ENCODE measurements at places on chromosomes 16 and 17.

DNA sequence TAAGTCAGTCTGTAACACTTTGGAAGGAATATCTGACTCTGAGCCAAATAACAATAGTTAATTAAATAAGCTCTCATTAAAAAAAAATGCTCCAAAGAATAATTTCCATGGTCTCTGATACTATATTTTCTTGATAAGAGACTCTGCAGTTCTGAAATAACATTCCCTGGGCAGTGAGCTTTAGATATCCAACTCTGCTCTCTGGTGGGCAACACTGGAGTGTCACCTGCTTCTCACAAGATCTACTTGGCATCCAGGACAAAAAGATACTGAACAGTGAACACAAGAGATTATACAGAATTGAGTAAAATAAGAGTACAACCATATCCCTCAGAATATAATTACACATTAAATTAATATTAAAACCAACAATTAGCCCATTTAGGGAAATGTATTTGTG lies 13.7 kb downstream of the BLMH start:
- DNase-seq: peak; percentile 3

DNA sequence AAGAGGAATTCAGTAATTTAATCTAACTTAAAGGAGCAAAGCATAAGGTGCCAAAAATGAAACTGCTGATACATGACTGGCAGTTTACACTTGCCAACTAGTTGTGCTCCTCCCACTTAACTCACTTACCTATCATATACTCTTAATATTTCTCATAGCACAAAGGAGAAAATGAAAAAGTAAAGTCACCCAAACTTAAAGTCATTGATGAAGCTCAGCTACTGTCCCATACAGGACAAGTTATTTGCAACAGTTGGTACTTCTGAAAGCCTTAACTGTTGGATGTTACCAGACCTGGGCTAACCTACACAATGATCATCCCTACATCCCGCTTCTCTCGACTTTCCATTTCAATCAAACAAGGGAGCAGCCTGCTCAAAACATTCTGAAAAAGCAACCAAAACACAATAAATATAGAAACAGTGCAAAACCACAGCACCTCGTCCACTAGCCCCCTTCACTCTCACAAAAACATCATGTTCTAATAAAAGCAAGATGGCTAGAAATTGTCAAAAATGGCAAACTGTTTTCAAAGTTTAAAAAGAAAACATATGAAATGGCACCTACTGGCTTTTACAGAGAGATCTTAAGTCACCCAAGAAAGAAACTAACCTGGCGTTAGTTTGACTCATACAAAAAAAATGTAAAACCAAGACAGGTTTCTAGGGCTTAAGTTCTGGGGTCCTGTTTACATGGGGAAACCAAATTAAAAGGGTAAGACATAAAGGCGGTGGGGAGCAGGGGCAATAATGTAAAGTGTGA lies 868 bp downstream of the MED13 start:
- no peak for DNase-seq

DNA sequence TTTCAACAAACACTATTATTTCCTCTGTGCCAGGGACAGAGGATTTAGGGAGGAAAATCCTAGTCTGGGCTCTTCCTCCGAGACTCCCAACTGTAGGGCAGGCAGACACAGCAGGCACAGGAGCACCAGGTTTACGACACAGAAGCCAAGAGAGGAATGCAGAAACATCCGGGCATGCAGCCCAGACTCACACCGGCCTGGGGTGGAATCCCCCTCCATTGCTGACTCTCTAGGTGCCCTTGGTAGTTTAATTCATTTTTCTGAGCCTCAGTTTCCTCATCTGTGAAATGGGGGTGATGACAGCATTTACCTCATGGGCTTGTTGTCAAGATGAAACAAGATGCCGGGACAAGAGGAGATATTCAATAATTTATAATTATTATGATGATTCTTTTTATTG lies 14.9 kb downstream of the CA4 start:
- no peak for DNase-seq

GRCh38 chr17:2094891-2095535 lies 40.1 kb downstream of the HIC1 start:
- DNase-seq: no peak

- DNase-seq: no peak
Measured at GRCh38 chr16:47461598-47462266, 601 bp downstream of the PHKB start.

- DNase-seq: no peak
Measured at GRCh38 chr16:66211651-66212050, 154.8 kb upstream of the CDH5 start.

DNA sequence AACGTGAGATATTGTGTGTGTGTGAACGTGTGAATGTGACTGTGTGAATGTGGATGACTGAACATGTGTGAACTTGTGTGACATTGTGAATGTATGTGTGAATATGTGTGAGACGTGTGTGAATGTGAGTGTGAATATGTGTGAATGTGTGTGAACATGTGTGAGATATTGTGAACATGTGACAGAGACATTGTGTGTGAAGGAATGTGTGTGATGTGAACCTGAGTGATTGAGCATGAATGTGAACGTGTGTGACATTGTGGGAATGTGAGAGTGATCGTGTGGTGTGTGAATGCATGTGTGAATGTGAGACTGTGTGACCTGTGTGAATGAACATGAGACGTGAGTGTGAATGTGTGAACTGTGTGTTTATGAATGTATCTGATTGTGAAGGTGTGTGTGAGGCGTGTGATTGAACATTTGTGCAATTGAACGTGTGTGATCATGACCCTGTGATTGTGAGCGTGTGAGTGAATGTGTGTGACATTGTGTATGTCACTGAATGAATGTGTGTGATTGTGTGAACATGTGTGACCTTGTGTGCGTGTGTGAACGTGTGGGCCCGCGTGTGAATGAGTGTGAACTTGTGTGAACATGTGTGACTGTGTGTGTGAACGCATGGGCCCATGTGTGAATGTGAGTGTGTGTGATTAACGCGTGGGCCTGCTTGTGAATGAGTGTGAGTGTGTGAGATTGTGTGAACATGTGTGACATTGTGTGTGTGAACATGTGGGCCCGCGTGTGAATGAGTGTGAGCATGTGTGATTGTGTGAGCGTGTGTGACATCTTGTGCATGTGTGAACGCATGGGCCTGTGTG lies 23.2 kb upstream of the GSE1 start:
- no peak for DNase-seq

- no peak for DNase-seq
Measured at GRCh38 chr17:17774009-17774881, 62.5 kb downstream of the SREBF1 start.

DNA sequence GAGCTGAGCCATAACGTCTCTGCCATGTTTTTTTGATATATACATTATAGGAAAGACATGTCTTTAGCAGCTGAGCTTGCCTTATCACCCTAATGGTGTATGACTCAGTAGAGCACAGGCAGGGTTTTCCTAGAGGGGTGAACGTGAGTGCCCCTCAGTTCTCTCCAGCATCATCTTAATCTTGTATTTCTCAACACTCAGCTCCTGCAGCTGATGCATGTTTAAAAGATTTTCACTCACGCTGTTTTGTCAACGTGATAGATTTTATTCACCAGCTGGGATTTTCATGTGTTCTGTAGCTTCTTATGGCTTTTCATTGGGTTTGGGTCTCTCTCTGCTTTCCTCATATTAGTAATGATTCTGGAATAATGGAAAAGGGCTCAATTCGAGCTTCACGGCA lies 186.0 kb upstream of the PMFBP1 start:
- no peak for DNase-seq

GRCh38 chr17:7042501-7043181 lies 1.3 kb downstream of the SLC16A11 start:
- DNase-seq: no peak

DNA sequence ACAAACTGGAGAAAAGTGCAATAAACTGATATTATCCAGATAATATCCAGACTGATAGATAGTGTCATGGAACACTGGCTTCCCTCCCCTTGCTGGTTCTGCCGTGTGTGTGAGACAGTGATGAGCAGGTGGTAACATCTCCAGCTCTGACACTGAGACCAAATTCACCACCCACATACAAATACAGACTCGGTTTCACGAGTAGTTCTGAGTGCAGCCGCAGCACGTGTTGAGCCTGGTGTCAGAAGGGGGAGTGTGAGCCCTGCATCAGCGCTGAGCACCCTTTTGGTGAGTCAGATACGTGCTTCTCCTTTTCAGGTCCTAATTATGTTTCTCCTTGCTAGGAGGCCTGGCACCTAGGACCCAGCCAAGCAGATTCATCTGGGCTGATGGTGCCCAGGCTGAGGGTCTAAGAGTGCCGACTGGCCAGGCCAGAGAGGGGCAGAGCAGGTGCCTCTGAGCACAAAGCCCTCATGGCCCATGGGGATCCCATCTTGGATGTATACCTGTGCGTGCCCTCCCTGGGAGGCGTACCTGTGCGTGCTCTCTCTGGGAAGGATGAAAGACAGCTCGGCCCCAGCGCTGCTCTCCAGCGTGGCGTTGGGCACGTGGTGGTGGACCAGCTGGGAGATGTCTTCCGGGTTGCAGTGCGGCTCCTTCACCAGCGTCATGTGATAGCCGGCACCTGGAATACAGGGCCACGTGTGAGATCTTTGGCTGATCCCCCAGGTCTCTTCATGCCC lies 27.3 kb upstream of the RNPS1 start:
- DNase-seq: no peak

DNA sequence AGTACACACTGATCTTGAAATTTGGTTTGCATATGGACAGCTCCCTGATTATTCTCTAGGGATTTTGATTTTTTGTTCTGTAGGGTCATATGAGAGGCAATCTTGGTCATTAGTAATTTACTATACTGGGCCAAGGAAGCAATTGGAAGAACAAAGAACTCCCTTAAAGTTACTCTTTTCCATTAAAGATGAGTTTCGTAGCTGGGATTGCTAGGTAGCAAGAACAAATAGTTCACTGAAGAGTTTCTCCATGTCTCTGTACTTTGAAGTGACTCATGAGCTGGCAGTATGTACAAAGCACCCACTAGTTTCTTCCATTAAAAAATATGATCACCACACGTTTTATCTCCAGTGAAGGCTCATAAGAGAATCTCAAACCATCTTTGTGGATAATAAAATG lies 6.2 kb upstream of the BCAS3 start:
- DNase-seq: no peak

DNA sequence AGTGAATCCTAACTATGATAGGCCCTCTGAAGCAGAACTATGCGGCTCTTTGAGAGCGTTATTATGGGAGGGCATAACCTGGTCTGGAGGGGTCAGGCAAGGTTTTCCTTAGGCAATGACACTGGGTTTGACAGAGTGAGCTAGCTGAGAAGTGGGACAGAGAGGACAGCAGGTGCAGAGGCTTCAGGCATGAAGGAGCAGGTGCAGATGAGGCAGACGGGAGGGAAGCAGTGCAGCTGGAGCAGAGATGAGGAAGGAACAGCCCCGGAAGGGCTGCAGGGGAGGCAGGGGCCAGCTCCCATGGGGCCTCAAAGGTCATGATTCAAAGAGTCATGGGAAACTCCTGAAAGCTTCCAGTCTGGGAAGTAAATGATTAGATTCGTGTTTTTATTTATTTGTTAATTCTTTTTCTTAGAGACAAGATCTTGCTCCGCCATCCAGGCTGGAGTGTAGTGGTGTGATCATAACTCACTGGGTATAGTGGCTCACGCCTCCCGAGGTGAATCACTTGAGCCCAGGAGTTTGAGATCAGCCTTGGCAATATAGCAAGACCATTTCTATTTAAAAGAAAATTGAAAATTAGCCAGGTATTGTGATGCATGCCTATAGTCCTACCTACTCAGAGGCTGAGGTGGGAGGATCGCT lies 5.4 kb downstream of the MARCHF10 start:
- DNase-seq: peak; percentile 28

Measured in NCI-H345 (cell line).